ENCODE measurements at places on chromosomes 5 and 9. TPM values are rescaled to one million over a fixed set of nuclear protein-coding genes. Genes with fewer than 3 reads are reported as not detected.

- DNase-seq = no peak
These were observed 13.5 kb upstream of the MELK start for GRCh38 chr9:36559036-36559695.

DNA sequence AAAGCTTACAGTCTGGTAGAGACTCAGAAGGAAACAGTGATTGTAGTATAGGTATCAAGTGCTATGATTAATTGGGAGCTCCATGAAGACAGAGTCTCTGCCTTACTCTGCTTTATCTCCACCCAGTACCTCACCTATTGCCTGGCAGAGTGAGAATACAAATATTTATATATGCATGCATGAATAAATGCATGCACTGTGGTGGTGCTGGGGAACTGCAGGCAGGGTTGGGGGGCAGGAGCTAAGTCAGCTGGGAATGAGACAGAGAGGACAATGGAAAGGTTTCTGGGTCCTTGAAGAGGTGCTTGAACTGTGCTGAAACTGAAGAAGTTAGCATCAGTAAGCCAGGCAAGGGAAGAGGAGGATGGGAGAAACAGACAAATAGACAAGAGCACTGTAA, 80.8 kb upstream of the PPP2R2B start:
- DNase-seq = no peak

DNA sequence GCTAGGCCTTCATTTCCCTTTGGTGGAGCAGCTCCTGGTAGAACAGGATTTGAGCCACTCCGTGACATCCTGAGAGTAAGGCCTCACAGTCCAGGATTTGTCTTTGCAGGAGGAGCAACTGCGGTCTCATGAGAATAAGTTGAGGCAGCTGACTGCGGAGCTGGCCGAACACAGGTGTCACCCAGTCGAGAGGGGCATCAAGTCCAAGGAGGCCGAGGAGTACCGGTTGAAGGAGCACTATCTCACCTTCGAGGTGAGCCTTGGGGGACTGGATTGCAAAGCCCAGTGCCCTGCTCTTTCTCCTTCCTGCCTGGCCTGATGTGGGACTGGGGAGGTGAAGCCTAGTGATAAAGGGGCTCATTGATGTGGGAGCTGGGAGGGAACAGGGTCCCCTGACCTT, 44.3 kb downstream of the PSD2 start:
- no peak for DNase-seq

DNA sequence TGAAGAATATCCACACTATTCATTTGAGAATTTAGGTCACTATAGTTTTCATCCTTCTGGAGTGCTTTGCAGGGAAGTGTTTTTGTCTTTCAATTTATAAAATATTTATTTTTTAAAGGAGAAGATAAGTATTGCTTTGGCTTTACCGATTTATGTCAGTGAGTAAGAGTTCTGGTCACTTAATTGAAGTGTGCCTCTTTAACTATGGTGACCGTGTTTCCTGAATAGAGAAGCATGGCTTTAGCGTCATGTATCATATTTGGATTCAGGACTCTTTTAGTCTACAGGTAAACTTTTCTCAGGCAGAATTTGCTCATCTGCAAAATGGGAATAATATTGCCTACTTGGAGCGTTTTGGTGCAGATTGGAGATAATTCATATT, 902 bp downstream of the BDP1 start:
- no peak for DNase-seq

ADAMTS16 gene
- total RNA-seq = not detected
